Stimulated activated CD4-positive, alpha-beta T cell treated with anti-CD3 and anti-CD28 coated beads, TNF-alpha, amount 100 ng/mL, for 1 hour (primary cell): ENCODE measurements at places on chromosomes 1 and 21.

- DNase-seq = peak; percentile 13
Measured at GRCh38 chr1:32754317-32755097, 51.9 kb upstream of the SYNC start.

- no peak for DNase-seq
Measured at GRCh38 chr1:167221126-167221737, 546 bp downstream of the POU2F1 start.

GRCh38 chr1:53902235-53903138, 8.5 kb downstream of the DIO1 start:
- no peak for DNase-seq

- no peak for DNase-seq
Measured at GRCh38 chr1:170864876-170865538, 70.3 kb upstream of the MROH9 start.

GRCh38 chr21:17795146-17796036, 23.8 kb downstream of the C21orf91 start:
- no peak for DNase-seq

DNA sequence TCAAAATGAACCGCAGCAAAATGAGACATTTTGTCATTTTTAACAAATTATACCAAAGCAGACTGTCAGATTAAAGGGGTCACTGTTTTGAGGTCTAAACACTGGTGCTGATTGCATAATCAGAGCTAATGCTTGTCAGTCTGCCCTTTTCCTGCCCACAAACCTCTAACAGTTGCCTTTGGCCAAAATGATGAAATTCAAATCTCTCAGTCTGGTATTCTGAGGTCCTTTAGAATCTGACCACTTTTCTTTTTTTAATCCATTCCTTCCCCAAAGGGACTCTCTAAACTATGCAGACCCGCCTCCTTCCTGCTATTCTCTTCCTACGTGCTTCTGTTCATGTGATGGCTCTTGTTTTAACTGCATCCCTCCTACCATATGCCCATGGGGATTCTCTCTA, 145.2 kb upstream of the SPATA6 start:
- no peak for DNase-seq

- DNase-seq = no peak
Measured at GRCh38 chr21:42302076-42302650, 13.0 kb downstream of the TFF3 start.

DNA sequence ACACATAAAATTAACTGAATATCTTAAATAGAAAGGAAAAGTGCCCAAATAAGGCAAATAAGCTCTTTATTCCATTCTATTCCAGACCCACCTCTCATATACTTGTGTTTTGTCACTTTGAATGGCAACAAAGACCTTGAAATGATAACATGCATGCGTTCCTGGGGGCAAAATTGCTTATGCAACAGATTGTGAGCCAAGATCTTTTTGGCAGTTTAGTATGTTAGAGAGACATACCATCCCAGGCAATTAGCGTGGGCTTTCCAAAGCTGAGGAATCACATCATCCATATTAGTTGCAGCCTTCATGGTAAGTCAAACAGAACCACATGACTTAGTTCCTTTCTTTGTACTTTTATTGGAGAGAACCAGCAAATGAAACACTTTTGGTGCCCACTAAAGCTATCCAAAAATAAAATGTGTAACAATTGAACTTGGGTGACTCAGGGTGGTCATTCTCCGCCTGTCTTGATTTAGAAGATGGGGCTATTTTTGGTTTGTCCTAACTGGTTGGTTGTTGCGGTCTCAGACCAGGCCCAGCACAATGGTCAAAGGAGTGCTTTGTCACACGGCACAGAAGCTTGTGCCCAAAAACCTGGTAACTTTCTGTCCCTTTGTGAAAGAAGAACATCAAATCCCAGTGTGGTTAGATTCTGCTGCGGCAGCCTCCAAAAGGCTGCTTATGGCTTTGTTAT, 68.7 kb upstream of the ATF3 start:
- DNase-seq = no peak

- DNase-seq = no peak
Measured at GRCh38 chr21:14817311-14817710, 247.5 kb downstream of the NRIP1 start.

GRCh38 chr1:151143986-151144385, 2.4 kb downstream of the SEMA6C start:
- no peak for DNase-seq

DNA sequence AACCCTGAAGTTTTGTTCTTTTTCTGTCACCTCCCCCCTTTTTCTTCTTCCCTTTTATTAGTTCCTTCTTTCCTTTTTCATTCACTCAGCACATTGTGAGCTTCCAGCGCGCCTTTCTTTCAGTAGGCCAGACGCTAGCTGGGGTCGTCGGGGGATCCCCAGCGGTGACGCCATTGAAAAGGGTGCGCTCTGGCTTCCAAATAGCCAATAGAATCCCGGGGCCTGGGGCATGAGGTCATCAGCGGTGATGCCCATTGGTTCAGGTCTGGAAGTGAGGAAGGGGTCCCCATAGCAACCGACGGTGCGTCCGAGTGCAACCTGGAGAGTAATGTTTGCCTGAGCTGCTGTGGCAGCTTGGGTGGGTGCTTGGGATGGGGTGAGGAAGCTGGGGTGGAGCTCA, 6.9 kb upstream of the EFNA3 start:
- DNase-seq = no peak

GRCh38 chr1:244836135-244836521, 670 bp downstream of the COX20 start:
- DNase-seq = no peak

DNA sequence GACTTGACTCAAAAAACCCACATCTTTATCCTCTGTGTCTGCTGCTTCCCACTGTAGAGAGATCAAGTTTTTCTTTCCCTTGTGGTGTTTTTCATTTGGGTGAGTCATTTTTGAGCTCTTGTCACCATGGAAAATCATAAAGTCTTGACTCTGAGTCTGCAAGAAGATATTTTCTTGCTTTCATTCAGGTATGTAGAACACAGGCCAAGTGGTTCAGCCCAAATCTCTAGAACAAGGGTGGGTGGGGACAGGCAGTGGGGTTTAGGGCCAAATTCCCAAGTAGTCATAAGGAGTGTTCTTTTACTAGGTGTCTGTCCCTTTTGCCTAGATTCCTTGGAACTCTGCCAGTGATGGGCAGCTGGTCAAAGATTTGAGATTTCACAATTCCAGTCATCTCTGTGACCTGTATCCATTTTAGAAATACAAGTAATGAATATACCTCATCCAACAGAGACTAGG, 21.5 kb upstream of the ARHGAP29 start:
- no peak for DNase-seq

GRCh38 chr1:51190961-51191360, 45.1 kb upstream of the RNF11 start:
- no peak for DNase-seq

DNA sequence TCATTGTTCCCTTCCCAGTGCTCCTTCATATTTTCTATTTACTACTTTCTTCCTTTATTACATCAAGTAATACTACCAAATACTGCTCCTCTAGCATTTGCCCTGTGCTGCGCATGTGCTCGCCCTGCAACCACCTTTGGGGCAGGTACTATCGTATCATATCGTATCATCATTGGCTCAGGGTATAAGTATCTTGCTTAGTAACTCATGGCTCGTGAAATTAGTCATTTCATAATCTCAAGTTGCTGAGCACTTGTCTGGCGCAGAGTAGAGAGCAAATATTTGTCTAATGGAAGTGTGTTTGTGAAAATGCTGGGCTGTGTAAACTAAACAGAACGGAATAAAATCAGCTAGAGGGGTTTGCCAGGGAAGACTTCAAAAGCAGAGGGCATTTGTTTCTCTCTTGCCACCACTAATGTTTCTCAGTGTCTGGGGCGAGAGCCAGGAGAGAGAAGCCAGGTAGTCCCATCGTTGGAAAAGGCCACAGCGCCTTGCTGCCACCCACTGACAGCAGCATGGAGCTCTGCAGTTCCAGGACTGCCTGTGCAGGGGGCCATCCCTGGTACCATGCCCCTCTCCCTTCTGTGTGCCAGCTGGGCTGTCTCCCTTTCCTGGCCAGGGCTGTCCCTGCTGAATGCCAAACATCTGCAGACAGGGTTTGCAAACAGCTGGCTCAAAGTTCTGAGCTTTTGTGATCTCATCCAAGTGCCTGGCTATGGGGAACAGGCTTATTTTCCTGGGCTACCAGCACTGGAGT, 20.0 kb upstream of the CPT2 start:
- DNase-seq = no peak

GRCh38 chr1:186763107-186763506, 65.6 kb upstream of the PLA2G4A start:
- no peak for DNase-seq

GRCh38 chr1:21703318-21703963, 34.3 kb upstream of the RAP1GAP start:
- DNase-seq = no peak

DNA sequence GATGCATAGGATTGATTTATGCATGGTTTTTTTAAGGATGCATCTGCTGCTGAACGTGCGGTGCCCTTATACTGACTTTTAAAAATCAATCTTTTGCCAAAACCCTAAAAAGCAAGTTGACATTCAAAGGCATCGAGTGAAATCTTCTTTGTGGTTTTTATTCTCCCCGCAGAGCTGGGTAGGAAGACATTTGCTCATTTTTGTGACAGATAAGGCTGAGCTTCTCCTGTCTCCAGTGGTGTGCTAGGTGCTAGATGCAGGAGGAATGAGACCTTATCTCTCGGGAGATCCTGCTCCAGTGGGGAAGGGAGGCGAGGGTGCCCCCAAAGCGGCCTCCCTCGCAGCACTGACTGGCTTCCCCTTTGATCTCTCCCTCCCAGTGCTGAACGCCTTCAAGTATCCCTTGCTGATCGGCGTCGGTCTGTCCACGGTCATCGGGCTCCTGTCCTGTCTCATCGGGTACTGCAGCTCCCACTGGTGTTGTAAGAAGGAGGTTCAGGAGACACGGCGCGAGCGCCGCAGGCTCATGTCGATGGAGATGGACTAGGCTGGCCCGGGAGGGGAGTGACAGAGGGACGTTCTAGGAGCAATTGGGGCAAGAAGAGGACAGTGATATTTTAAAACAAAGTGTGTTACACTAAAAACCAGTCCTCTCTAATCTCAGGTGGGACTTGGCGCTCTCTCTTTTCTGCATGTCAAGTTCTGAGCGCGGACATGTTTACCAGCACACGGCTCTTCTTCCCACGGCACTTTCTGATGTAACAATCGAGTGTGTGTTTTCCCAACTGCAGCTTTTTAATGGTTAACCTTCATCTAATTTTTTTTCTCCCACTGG, 14.9 kb upstream of the CD101 start:
- DNase-seq = no peak

GRCh38 chr1:38113159-38113666, 66.6 kb upstream of the POU3F1 start:
- no peak for DNase-seq

- no peak for DNase-seq
Measured at GRCh38 chr1:15370781-15371520, 38.7 kb upstream of the EFHD2 start.

- no peak for DNase-seq
Measured at GRCh38 chr1:67610450-67610849, 74.6 kb upstream of the GADD45A start.

GRCh38 chr1:115837740-115838421, 3.0 kb downstream of the NHLH2 start:
- no peak for DNase-seq

DNA sequence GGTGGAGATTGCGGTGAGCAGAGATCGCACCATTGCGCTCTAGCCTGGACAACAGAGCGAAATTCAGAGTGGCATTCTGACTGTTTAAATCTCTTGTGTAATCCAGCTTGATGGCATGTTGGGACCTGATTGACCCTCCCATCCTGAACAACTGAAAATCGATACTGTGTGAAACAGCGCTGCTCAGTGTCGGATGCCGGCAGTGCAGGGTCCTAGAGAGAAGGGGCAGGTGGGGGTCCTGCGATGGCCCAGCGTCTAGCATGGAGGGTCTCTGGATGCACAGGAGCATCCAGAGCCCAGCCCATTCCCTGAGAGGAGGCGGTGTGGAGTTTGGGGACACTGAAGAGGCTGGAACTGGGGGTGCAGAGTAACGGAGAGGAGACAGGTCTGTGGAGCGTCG, 15.8 kb downstream of the AGT start:
- no peak for DNase-seq

GRCh38 chr1:33348194-33348593, 27.3 kb upstream of the A3GALT2 start:
- no peak for DNase-seq

GRCh38 chr21:37671381-37671780, 244.9 kb downstream of the KCNJ6 start:
- no peak for DNase-seq

DNA sequence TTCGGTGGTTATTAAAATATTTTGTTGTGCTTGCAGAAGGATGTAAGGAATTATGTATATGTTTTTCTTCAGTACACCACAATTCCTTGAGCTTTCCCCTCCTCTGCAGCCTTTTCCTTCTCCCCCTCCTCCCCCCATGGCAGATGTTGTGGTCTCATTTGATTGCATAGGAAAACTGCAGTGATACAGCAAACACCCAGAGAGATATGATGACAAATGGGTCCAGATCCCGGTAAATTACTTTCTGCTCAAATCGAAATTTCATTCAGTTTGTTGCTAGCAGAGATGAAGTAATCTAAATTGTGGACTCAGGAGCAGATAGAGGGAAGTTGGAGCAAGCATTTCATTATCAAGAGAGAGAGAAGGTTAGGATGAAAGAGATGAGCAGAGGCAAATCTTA, 9.9 kb downstream of the LMO4 start:
- no peak for DNase-seq

DNA sequence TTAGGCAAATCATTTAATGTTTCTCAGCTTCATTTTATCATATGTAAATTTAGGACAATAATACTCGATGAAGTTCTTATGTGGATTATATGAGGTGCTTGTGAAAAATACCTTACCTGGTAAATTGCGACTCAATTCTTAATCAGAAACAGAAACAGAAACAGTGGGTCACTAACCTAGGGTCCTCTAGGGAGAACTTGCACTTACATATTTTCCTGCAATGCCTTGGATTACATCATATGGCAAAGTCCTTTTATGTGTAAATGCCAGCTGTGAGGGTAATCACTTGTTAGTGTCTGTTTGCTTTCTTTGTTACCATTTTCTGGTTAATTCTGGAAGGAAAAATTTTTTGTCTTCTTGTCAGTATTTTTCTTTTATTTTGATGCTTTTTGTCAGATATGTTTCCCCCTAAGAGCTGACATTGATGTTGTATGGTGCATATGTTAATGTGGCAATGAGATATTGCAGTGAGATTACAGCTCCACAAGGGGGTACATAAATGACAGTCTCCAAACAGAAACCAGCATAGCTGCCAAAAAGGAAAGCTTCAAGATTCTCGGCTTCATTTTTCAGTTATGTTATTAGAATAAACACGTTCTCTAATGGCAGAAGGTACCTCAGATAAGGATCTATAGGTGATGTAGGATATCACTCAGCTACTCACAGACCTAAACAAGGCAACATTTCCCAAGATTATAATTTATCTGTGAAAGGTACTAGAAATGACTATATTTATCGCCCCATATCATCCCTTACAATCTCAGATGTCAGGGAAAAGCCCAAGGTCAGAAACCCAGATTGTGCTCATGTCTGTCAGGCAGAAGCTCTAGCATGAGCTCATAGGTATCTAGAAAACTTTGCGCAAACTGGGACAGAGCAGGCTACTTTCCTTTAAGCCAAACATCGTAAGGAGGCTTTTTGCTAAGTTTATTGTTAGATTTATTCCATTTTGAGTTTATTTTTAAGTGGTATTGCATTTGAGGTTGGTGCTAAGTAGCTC, 119.9 kb downstream of the FASLG start:
- DNase-seq = no peak
